ENCODE measurements at places on chromosomes 12 and 14. TPM values are rescaled to one million over a fixed set of nuclear protein-coding genes. Genes with fewer than 3 reads are reported as not detected.
A peak's percentile ranks its signal among the peaks of the same experiment; 100 is the strongest.

DNA sequence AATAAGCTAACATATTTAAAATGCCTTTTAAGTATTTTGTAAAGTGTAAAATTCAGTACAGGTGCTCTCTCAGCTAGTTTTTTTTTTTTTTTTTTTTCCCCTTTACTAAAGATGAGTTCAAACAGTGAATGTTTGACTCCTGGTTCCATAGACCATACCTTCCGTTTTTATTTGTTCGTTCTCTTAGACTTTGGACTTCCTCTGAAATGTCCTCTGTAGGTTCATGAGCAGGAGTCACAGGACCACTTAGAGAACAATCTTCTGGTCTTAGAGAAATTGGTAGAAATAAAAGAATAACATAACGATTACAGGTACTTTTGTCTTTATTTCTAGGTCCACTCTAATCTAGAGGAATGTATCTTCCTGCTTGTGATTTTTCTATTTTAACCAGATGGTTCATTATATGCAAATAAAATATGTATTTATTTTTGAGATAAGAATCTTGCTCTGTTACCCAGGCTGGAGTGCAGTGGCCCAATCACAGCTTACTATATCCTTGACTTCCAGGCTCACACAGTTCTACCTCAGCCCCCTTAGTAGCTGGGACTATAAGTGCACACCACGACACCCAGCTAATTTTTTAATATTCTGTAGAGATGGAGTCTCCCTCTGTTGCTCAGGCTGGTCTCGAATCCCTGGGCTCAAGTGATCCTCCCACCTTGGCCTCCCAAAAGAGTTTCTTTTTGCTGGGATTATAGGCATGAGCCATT is 25.8 kb downstream of the STYX start:
- H3K27me3 ChIP-seq, result no peaks in the 10 kb centered on the region
- DNase-seq, result no peak
- H3K36me3 ChIP-seq, result peaks cover 13% of the 10 kb centered on the region
- no peak overlapping the region for H3K4me3 ChIP-seq

Gene PLBD1
- total RNA-seq, result 23.2 TPM

Gene BRMS1L
- 9.0 TPM for total RNA-seq

DNA sequence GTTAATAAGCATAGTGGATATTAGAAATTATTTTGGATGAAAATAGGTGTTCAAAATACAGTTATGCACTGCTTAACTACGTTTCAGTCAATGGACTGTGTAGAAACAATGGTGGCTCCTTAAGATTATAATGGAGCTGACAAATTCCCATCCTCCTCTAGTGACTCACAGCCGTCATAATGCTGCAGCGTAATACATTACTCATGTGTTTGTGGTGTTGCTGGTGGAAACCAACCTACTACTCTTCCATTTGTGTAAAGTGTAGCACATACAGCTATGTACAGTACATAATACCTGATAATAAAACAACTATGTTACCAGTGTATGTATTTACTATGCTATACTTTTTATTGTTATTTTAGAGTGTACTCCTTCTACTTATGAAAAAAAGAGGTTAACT is 111.2 kb upstream of the TMCC3 start:
- H3K27ac ChIP-seq, result no peak overlapping the region
- no peak overlapping the region for H3K4me3 ChIP-seq
- H3K27me3 ChIP-seq, result no peaks in the 10 kb centered on the region

DNA sequence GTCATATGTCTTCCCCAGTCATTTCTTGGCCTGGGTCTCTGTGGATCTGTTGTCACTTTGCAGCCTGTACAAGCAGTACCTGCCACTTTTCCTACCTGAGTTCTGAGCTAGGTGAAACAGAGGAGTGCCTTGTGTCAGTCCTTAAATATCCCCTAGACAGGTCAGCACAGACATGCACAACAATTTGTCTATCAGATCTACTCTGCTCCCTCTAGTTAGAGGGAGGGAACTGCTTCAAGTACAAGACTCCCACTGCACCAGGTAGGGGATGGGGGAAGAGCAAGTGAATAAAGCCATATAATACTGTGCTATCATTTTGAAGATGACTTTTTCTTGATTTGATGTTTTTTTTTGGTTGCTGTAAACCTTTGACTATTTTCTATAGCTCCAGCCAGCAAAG is 39.4 kb downstream of the MIPOL1 start:
- DNase-seq, result no peak
- no peak overlapping the region for H3K27ac ChIP-seq
- H3K27me3 ChIP-seq, result no peaks in the 10 kb centered on the region
- no peaks in the 10 kb centered on the region for H3K4me1 ChIP-seq
- H3K4me3 ChIP-seq, result no peak overlapping the region
- H3K36me3 ChIP-seq, result no peaks in the 10 kb centered on the region

- H3K4me3 ChIP-seq, result no peak overlapping the region
- no peaks in the 10 kb centered on the region for H3K36me3 ChIP-seq
- no peaks in the 10 kb centered on the region for H3K27me3 ChIP-seq
- H3K27ac ChIP-seq, result no peak overlapping the region
- no peaks in the 10 kb centered on the region for H3K4me1 ChIP-seq
Measured at GRCh38 chr12:46005823-46006222, 15.4 kb upstream of the SCAF11 start.

Gene KCNH5
- 0.04 TPM for total RNA-seq

Gene CPNE6
- total RNA-seq, result not detected

DNA sequence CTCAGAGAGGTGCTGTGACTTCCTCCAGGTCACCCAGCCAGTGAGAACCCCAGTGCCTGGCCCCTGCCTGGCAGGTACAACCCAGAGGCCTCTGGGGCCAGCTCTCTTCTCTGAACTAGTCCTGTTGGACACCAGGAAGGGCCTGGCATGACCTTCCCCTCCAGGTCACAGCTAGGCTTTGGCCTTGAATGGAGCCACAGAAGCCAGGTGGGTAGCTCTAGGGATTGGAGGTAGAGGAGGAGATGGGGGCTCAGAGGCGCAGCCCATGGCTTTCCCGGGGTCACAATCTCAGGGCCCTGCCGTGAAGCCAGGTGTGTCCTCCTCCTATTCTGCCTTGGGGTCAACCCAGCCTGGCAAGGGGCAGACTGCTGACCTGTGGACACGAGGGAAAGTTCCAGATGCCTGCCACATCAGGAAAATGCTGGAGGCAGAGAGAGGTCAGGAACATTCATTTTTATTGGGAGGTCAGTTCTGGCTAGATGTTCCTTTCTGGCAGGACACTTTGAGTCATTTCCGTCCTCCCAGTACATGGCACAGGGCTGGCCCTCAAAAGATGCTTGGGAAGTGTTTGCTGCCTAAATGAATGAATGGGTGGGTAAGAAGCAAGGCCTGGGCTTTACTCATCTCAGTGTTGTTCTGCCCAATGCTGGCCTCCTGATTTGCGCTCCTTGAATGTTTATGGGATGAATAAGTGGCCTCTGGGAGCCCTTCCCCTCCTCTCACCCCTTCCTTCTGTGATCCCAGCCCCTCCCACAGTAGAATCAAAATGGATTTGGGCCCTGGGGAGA is 25.4 kb downstream of the FAM222A start:
- no peak overlapping the region for H3K4me3 ChIP-seq
- H3K27me3 ChIP-seq, result peaks cover 14% of the 10 kb centered on the region
- H3K27ac ChIP-seq, result no peak overlapping the region
- DNase-seq, result no peak

DNA sequence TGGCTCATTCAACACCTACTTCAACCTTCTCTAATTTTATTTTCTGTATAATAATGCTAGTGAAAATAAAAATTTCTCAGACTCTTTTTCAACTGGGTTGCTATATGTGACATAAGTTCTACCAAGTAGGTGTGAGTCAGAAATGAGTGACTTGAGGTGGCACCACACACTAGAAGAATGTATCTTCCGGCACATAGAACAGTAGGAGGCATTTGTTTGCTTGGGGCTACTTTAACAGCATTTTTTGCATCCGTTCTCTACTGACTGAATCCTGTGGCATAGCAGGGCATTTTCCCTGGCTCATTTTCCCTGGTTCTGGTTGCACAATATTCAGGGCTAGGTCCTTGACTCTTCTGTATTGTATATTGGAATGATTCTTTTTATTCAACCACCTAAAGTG is 194.0 kb upstream of the SLC16A7 start:
- no peaks in the 10 kb centered on the region for H3K27me3 ChIP-seq
- no peak overlapping the region for H3K4me3 ChIP-seq
- DNase-seq, result no peak
- no peaks in the 10 kb centered on the region for H3K4me1 ChIP-seq
- H3K36me3 ChIP-seq, result no peaks in the 10 kb centered on the region

DNA sequence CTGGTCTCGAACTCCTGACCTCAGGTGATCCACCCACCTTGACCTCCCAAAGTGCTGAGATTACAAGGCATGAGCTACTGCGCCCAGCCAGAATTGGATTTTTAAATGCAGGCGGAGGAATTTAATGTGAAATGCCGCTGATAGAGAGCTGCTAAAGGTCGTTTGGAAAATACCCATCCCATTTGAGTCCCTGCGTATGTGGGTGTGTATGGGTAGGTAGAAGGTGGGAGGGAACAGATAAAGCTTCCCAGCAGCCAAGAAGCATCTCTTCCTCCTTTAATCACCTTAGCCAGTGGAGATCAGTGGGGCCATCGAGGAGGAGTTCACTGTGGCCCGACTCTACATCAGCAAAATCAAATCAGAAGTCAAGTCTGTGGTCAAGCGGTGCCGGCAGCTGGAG is 16.2 kb upstream of the PIP4K2C start:
- H3K4me3 ChIP-seq, result no peak overlapping the region
- no peaks in the 10 kb centered on the region for H3K36me3 ChIP-seq
- H3K27ac ChIP-seq, result no peak overlapping the region
- DNase-seq, result no peak
- H3K4me1 ChIP-seq, result no peaks in the 10 kb centered on the region

Gene DLK1
- 377 TPM for total RNA-seq

- no peaks in the 10 kb centered on the region for H3K36me3 ChIP-seq
- no peaks in the 10 kb centered on the region for H3K4me1 ChIP-seq
- DNase-seq, result no peak
- no peak overlapping the region for H3K27ac ChIP-seq
- no peak overlapping the region for H3K4me3 ChIP-seq
Measured at GRCh38 chr14:67416085-67416484, 4.1 kb upstream of the PLEK2 start.

DNA sequence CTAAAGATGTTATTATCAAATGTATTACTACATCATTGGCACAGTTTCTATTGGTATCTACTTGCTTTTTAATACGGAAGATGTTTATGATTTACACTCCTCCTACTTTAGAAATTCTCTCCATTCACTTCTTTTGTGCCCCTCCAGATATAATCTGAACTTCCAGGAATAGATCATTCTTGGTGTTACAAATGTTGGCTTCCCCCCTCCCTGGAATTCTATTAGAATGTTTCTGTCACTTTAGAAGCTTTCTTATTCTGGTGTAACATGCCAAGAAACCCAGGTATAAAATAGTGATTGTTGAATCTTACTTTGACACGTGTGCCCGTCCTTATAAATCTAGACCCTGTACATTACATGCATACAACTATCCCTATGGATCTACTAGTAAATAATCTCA is 1.2 kb upstream of the WDR20 start:
- H3K4me1 ChIP-seq, result peaks cover 8% of the 10 kb centered on the region
- H3K4me3 ChIP-seq, result no peak overlapping the region
- H3K27me3 ChIP-seq, result no peaks in the 10 kb centered on the region

DNA sequence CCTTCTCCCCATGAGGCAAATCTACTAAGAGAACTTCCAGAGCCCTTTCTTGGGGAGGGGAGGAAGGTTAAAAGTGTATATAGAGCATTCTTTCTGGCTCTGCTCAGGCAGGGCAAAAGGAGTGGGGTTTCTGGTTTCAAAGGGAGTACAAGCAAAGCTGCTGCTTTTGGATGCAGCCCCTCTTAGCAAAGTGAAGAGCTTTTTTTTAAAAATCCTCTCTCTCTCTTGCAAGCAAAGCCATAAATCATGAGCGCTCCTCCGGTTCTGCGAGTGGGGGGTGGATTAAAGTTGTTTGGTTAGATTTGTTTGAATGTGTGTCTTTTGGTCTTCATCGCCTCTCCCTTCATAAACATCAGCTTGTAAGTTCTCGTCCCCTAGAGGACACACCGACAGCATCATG is 546.6 kb upstream of the TBX3 start:
- H3K27ac ChIP-seq, result no peak overlapping the region
- peaks cover 17% of the 10 kb centered on the region for H3K4me1 ChIP-seq
- H3K4me3 ChIP-seq, result no peak overlapping the region

- no peaks in the 10 kb centered on the region for H3K36me3 ChIP-seq
- no peaks in the 10 kb centered on the region for H3K27me3 ChIP-seq
- no peak for DNase-seq
- no peak overlapping the region for H3K27ac ChIP-seq
- no peaks in the 10 kb centered on the region for H3K4me1 ChIP-seq
- H3K4me3 ChIP-seq, result no peak overlapping the region
Measured at GRCh38 chr12:84480803-84481202, 431.8 kb downstream of the SLC6A15 start.

DNA sequence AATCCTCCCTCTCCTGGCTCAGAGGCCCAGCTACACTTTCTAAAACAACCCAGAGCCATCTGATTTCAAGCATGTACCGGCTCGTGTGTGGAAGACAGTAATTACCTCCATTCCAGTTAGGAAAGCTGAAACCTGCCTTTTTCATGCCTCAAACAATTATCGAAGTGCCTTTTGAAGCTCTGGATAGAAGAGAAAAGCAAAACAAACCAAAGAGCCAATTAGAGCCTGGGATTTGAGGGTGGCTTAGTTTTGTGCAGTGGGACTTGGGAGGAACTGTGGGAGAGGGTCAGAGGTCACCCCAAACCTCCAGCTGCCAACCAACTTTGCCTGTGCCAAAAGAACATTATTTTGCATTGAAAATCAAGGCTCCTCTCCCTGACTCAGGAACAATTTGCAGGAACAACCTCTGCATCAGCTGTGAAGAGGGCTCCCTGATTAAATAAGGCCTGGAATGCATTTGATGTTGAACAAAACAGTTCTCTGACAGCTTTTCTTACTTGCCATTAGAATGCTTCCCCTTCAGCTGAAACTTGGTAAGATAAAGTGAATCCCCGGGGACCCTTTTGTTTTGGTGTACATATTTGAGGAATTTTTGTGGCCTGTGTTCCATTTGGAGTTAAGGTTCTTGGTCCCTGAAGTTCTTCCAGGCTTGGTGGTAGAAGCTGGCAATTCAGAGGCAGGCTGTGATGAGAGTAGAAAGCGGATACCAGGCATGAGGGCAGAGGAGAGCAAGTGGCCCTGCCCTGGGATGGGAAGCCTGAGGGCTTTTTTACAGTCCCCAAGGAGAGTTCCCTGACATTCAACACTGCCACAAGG is 270.1 kb downstream of the ZFP36L1 start:
- H3K36me3 ChIP-seq, result peaks cover 2% of the 10 kb centered on the region
- H3K27ac ChIP-seq, result peak overlapping the region; percentile 85
- peak; percentile 89 for DNase-seq
- H3K27me3 ChIP-seq, result no peaks in the 10 kb centered on the region

DNA sequence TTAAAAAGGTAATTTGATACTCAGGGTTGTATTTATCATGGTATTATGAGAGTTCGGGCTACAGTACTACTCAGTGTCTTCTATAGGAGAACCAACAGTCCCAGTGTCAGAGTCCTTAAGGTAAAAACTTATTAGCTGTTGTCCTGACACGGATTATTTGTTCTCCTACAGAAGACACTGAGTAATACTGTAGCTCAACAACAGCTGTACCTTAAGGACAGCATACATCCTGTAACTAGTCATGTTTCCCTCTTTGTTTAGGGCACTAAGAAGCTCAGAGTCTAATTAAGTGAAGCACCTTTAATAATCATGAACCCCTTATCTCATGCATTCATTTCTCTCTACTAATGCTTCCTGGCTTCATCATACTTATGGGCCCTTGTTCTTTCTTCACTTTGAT is 33.9 kb downstream of the ARF6 start:
- no peak overlapping the region for H3K4me3 ChIP-seq
- H3K27ac ChIP-seq, result no peak overlapping the region
- no peaks in the 10 kb centered on the region for H3K27me3 ChIP-seq
- H3K4me1 ChIP-seq, result no peaks in the 10 kb centered on the region
- DNase-seq, result no peak

Gene VWF
- 47.8 TPM for total RNA-seq

GRCh38 chr12:94025068-94025467 is 123.3 kb upstream of the PLXNC1 start:
- H3K4me1 ChIP-seq, result peaks cover 4% of the 10 kb centered on the region
- H3K27ac ChIP-seq, result peak overlapping the region; percentile 16
- H3K27me3 ChIP-seq, result no peaks in the 10 kb centered on the region
- no peak for DNase-seq

All from muscle of leg (tissue), 16 donors.